Posterior vena cava (tissue), 2 donors: ENCODE measurements at places on chromosomes 5 and 9. TPM values are rescaled to one million over a fixed set of nuclear protein-coding genes. Genes with fewer than 3 reads are reported as not detected.

Gene HTR4
- 0.33 TPM for total RNA-seq

Gene EGFL7
- 91.4 TPM for total RNA-seq

Gene ABLIM3
- 45.4 TPM for total RNA-seq

Gene S1PR3
- 208 TPM for total RNA-seq

Gene CACFD1
- 13.4 TPM for total RNA-seq

Gene PCDH12
- total RNA-seq = 8.7 TPM

Gene MYOZ3
- total RNA-seq = 1.3 TPM

Gene SLC45A2
- not detected for total RNA-seq

Gene AGXT2
- total RNA-seq = not detected
